ENCODE measurements at places on chromosomes 3 and 15.

- no peak for DNase-seq
Measured at GRCh38 chr3:197406266-197406665, 107.9 kb upstream of the DLG1 start.

GRCh38 chr3:146612015-146612414 lies 6.9 kb upstream of the PLSCR5 start:
- no peak for DNase-seq

DNA sequence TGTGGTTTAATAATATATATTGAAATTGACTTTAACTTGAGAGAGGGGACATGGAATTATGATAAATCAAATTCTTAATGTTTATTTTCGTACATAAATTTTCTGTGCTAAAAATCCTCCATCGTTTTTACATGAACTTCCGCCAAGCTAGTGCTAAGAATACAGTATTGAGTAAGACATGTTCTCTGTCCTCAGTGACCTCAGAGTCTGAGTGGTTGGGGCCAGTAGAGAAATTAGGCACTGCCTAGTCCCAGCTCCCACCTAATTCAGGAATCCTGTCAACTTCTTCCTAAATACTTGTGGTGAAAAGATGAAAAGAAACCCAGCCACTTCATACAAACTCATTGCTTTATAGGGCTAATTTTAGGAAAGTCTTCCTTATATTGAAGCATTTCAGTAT lies 110.3 kb downstream of the PPP2R3A start:
- no peak for DNase-seq

DNA sequence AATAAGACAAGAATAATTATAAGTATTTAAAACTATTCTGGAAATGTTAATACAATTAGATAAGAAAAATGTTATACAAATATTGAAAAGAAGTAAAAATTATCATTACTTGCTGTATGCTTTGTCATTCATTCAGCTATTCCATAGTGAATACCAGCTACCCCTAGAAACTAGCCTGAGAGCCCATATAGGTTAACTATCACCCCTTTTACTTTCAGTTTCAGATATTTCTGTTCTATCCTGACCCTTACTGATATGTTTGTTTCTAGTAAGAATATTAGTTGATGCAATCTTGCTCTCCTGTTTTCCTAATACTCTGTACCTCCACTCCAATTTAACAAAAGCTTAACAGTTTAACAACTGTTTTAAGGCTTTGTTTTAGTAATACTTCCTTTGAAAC lies 31.6 kb downstream of the FAM227B start:
- DNase-seq, result no peak

DNA sequence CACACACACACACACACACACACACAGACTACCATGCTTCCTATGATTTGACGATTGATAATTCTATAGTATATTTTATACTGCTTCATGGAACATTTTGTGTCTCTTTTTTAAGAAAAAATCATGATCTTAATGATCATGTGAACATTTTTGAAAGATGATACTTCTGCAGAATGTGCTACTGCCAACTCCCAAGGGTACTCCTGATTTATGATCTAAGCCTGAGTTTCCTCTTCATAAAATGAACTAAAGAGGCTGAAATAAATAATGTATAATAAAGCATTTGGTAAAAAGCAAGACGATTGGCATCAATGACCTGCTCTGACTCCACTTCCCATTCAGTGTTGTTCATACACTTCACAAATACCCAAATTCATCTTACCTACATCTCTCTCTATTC lies 333.8 kb upstream of the RBMS3 start:
- DNase-seq, result no peak

GRCh38 chr3:88385090-88385489 lies 235.3 kb downstream of the C3orf38 start:
- DNase-seq, result no peak

- DNase-seq, result no peak
Measured at GRCh38 chr3:138186221-138186620, 880 bp upstream of the ARMC8 start.

- DNase-seq, result no peak
Measured at GRCh38 chr3:2458816-2459215, 360.1 kb downstream of the CNTN4 start.

- DNase-seq, result no peak
Measured at GRCh38 chr3:164377466-164377865, 700.8 kb downstream of the SI start.

DNA sequence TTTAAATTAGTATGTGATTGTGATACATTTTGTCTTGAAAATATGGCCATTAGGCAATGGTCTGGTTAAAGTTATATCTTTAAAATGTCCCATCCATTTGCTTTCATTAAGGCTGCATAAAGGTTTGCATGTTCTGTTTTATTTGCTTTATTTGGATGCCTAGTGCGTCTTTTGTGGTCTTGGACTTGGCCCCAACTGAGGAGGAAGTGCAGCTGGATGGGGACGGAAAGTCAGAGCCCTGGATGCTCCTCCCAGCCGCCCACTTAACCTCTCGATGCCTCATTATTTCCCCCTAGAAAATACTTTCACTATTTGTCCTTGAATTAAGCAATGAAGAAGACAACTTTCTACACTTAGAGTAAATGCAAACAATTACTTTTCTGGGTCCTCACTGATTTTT lies 898.2 kb downstream of the MCTP2 start:
- no peak for DNase-seq

- DNase-seq, result no peak
Measured at GRCh38 chr3:194204042-194204987, 68.4 kb downstream of the HES1 start.

- no peak for DNase-seq
Measured at GRCh38 chr3:13336592-13336991, 83.5 kb downstream of the NUP210 start.

Data from stimulated activated CD4-positive, alpha-beta T cell treated with anti-CD3 and anti-CD28 coated beads, Interleukin-1b, Interleukin-23, amount 100 ng/mL, for 1 hour (primary cell).